ENCODE measurements at places on chromosomes 5 and 9. TPM values are rescaled to one million over a fixed set of nuclear protein-coding genes. Genes with fewer than 3 reads are reported as not detected.

- no peaks in the 10 kb centered on the region for H3K36me3 ChIP-seq
- H3K27me3 ChIP-seq = no peaks in the 10 kb centered on the region
- H3K4me3 ChIP-seq = no peak overlapping the region
- H3K27ac ChIP-seq = no peak overlapping the region
- DNase-seq = no peak
- no peaks in the 10 kb centered on the region for H3K4me1 ChIP-seq
Measured at GRCh38 chr9:106593201-106593600, 269.8 kb upstream of the ZNF462 start.

The TMCO6 gene
- total RNA-seq = 0.75 TPM

The SHISAL2B gene
- not detected for total RNA-seq

DNA sequence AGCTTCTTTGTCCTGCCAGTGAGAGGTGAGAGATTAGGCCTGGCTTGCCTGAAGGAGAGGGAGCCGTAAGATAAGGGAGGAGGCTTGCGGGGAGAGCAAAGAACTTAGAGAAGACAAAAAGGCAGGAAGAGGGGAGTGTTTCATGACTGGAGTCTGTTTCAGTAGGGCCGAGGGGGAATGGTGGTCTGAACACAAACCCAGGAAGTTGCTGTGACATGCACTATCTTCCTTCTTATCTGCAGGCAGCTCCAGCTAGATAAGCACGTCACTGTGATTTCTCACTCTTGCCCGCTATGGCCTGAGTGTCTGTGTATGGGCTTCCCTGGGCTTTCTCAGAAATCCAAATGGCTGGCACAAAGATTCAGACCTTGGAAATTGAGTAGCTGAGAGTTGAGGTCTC is 307.5 kb upstream of the CLINT1 start:
- H3K27me3 ChIP-seq = no peaks in the 10 kb centered on the region
- H3K36me3 ChIP-seq = no peaks in the 10 kb centered on the region
- no peak for DNase-seq
- no peak overlapping the region for H3K27ac ChIP-seq

All from transverse colon (tissue), 4 donors.